Fibroblast of the conjunctiva (primary cell): ENCODE measurements at places on chromosomes 3 and 15.

DNA sequence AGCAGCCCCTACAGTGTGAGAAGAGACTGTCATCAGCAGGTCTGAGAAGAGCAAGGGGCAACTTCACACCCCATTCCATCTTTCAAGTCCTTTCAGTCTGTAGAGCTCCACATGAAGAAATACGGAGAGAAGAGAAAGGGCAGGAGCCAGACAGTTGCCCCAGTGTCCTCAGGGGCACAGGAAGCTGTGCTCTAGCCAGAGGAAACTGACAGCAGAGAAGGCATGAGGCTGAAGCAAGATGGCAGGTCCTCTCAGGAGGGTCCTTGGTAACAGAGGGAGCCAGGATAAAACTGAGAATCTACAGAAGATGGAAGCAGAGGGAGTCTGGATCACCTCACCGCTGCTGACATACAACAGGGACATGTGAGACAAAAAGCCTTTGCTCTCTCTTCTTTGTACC, 47.3 kb downstream of the PLCH1 start:
- no peak for DNase-seq

GRCh38 chr3:46659285-46659684, 34.2 kb downstream of the ALS2CL start:
- DNase-seq, result no peak

- DNase-seq, result no peak
Observed at GRCh38 chr3:126399351-126399735, 4.6 kb downstream of the CFAP100 start.

DNA sequence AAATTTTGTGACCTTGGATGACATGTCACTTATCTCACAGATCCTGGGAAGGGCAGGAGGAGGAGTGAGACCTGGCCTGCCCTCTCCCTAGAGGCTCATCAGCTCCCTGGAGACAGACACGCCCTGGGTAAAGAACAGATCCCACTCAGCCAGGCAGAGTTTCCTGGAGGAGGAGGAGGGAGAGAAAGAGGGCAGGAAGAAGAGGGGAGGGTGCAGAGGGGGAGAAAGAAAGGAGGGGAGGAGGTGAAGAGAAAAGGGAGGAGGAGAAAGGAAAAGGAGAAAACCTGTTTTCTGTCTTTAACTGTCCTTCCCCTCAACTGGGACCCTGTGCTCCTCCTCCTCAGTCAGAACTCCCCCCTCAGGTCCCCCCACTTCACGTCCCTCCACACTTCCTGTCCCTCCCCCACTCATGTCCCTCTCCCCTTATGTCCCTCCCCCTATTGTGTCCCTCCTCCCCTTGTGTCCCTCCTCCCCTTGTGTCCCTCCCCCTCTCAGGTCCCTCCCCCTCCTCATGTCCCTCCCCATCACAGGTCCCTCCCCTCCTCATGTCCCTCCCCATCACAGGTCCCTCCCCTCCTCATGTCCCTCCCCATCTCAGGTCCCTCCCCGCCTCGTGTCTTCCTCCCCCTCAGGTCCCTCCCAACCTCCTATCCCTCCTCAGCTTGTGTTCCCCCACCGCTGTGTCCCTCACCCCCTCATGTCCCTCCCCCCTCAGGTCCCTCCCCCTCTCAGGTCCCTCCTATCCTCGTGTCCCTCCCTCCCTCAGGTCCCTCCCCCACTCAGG, 52.3 kb upstream of the CGNL1 start:
- no peak for DNase-seq

DNA sequence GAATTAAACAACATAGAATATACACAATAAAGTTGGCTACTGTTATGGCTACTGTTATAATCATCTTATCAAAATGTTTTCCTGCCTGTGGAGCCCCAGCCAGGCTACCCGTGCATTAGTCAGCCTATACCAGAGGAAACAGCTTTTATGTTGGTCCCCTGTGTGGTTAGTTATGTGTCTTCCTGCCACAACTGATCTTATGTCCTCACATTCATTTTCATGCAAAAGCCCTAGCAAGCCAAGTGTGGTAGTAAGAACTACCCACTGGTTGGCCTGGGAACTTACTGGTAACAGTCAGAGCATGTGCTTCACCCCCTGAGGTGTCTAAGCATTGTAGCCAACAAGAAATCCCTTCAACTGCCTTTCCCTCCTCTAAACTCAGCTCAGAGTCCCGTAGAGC, 21.8 kb downstream of the MGLL start:
- DNase-seq, result no peak
